ENCODE measurements at places on chromosomes 2 and 18.

GRCh38 chr18:79850731-79851130 is 53.0 kb downstream of the KCNG2 start:
- no peak for DNase-seq

DNA sequence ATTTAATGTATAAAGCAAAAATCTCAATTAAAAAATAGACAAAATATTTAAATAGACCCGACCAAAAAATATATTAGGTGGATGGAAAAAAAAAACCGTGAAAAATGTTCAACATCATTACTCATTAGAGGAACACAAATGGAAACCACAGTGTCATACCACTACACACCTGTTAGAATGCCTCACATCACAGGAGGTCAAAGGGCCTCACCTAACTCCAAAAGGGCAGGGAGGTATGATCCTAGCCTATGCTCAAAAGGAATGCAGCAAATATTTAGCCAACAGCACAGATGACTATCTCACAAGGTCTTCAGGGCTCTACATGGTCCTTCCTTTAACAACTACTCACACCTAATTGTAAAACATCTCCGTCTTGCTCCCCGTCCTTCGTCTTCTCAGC is 185.5 kb upstream of the SETBP1 start:
- no peak for DNase-seq

DNA sequence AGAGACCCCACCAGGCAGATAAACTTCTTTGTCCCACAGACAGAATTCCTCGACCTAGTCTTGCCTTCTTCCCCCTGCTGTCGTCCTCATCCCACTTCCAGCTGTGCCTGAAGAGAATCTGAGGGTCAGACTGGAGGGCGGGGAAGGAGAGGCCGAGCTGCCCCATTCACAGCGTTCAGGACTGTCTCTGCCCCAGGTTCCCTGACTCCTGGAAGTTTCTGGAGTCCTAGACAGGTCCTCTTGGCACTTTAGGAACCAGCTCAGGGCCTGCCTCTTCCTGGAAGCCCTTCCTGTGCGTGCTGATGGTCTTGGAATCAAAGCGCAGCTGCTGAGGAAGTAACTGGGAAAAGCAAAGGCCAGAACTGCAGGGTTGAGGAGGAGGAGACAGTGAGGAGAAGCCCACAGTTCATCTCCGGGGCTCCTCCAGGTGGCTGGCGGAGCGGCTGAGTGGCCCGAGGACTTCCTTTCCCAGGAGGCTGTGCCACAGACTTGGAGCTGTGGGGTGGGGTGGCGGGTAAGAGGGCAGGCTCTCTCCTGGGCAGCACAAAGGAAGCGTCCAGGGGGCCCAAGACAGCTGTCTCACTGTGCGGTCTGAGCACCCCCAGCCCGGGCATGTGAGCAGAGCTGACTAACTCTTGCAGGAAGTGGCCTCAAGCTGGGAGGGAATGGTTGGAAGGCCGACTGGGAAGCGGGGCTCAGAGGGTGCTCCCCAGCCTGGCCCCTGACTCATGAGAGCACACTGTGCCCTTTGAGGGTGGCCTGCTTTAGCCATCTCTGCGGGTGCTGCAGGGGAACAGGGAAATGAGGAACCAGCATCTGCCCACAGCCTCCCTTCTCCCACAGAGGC is 39.5 kb downstream of the SDC1 start:
- DNase-seq: no peak

GRCh38 chr2:224691563-224691962 is 24.6 kb downstream of the CCDC195 start:
- DNase-seq: no peak

DNA sequence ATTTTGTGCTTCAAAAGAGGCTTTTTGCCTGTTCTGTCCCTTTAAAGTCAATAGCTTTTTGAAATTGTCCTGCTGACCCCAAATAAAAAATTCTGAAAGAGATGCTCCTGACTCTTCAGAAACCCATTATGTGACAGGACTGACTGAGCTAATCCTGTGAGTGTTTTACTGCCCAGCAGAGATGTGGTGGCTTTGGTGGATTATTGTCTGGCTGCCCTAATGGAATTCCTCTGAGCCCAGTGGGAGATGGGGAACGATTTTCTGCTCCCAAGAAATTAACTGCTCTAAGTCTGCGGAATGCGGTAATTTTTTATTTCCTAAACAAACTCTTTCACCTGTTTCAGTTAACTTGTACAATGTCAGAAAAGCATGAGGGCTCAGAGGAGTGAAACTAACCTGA is 258.2 kb downstream of the IKZF2 start:
- DNase-seq: no peak

GRCh38 chr2:149021271-149021719 is 17.2 kb upstream of the LYPD6B start:
- DNase-seq: no peak

GRCh38 chr18:75696391-75696790 is 268.9 kb upstream of the SMIM21 start:
- DNase-seq: no peak
